ENCODE measurements at places on chromosomes 1 and 21.

DNA sequence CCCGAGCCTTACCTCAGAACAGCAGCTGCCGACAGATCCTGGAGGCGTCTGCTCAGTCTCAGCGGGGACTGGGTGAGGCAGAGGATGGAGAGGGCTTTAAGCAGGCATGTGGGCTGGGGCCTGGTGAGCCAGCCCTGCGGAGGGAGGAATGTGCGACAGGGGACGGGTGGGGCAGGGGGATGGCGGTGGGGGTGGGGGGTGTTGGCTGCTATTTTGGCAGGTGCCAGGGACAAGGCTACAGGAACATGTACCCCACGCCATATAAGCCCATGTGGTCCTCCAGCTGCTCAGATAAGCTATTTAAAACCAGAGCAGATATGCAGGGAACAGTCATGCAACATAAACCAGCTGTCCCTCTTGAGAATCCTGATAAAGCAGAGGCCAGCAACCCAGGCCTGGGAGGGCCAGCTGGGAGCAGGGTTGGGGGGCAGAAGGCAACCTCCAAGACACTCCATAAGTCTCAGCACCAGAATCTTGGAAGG is at the start of gene TNNT2:
TNNT2 (minus strand) TSS at position 70 of the 482 bp plus-strand sequence. CDS start 4,426 bp downstream, outside the sequence.
- no peak for DNase-seq

DNA sequence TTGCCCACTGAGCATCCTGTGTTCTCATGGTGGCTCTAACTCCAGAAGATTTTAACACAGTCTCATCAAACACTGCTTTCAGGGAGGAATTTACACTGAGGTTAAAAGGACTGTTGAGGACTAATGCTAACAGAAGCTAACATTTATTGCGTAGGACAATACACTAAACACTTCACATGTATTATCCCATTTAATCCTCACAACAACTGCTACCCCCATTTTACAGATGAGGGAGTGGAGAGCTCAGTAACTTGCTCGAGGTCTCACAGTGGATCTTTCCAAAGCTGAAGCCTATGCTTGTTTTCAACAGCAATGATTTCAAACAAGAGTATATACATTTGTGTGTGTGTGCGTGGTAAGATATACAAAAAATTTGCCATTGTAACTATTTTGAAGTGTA is 13.9 kb downstream of the ATF3 start:
- no peak for DNase-seq

- no peak for DNase-seq
Measured at GRCh38 chr1:20183035-20183434, 2.9 kb upstream of the UBXN10 start.

DNA sequence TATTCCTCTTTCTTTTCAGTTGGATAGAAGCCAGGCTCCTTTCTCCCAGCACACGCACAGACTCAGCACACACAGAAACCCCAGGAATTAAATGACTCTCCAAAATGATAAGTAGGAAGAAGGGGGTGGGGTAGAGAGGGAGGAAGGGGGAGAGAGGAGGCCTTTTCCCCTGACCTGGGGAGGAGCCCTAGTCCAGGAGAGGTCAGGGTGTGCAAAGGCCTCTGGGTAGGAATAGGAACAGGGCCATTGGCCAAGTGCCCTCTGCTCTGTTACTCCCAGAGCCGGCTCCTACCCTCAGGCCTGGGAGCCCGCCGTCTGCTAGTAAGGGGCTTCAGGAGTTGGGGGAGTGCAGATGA is 35.6 kb upstream of the PUM1 start:
- DNase-seq: no peak

- no peak for DNase-seq
Measured at GRCh38 chr1:208223136-208223535, 21.0 kb downstream of the PLXNA2 start.

DNA sequence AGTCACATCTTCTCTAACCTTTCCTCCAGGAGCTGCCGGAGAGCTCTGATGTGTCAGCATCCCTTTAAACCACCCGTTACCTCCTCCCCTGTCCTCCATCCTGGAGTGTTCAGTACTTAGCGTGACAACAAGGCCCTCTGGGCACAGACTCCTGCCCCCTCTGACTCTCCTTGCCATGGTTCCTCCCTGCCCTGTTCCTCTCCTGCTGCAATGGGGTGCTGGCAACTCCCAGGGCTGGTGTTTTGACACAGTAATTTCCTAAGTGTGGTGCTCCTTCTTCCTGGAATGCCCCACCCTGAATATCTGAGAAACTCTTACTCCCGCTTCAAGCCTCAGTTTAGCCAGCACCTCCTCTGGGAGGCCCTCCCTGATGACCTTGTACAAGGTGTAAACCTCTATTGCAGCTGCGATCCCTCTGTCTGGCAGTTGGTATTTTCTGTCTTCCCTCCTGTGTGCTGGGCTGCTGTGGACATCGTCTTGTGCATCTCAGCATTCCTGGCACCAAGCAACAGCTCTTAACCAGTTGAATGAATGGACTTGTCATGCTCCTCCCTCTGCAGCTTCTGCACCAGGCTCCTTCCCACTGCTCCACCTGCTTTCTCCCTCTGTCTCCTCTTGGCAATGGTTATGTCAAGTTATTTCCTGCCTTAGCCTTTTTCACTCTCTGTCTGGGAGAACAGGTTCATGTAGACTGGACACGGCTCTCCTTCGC is 48.2 kb upstream of the ETV3 start:
- DNase-seq: no peak

- DNase-seq: no peak
Measured at GRCh38 chr1:17184161-17184665, 20.7 kb upstream of the PADI1 start.

GRCh38 chr21:45156459-45156858 is 82.1 kb downstream of the ADARB1 start:
- DNase-seq: no peak

GRCh38 chr1:211420389-211420788 is 71.6 kb downstream of the RD3 start:
- no peak for DNase-seq

GRCh38 chr1:20964540-20965484 is 177.7 kb upstream of the HP1BP3 start:
- no peak for DNase-seq

GRCh38 chr1:95636897-95637296 is 402.9 kb downstream of the RWDD3 start:
- no peak for DNase-seq

GRCh38 chr1:59978026-59978425 is 51.5 kb upstream of the CYP2J2 start:
- no peak for DNase-seq

DNA sequence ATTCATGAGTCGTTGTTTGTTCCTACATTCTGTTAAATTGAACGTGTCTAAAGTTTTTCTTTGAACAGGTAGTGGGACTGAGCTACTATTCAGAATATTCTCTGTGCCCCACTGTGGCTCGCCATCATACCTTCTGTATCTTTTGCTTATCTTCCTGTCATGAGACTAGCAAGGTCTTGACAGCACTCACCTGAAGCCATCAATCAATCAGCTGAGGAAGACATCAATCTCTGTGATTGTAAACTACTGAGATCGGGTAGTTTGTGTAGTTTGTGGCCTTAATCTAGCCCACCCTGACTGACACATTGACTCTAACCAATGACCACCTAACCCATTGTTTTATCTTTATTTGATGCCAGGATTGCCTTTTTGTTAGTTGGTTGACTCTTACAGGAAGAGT is 17.7 kb upstream of the RUNX1 start:
- no peak for DNase-seq

DNA sequence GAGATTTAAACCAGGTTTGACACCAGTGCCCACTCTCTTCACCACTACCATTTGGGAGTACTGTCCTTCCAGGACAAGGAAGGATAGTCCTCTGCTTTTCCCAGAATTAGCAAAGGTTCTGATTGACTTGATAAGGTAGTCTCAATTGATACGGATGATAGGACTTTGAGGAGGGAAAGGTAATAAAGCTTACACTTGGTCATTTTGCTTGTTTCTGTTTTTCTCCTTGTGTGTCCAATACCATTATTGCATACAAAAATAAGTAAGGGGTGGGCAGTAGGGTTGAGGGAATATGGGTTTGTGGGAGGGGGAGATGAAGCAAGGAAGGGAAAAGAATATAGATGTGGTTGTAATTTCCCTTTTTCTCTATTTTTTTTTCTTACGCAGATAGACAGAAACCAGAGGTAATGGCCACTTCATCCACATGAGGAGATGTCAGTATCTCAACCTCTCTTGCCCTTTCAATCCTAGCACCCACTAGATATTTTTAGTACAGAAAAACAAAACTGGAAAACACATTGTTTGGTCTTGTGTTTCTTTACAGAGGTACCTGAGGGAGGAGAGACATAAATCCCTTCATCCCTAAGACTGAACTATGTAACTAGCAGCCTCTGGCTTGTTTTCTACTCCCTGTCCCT is 2.6 kb downstream of the C1orf56 start:
- DNase-seq: no peak

DNA sequence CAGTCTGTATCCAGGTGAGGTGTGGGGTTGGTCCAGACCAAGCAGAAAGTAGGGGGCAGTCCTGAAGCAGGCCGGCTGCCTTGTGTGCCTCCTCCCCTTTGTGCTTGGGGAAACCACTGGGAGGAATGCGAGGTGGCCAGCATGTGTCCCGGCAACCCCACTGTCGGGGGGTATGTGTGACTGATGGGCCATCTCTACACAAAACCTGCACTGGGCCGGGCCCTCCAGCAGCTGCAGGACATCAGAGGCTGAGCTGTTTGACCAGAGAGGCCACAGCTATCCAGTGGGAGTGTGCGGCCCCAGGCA is 33.3 kb downstream of the TMEM51 start:
- no peak for DNase-seq

GRCh38 chr21:36254106-36254941 is 65.7 kb upstream of the MORC3 start:
- DNase-seq: no peak

- no peak for DNase-seq
Measured at GRCh38 chr1:29362116-29362515, 125.8 kb downstream of the PTPRU start.

- DNase-seq: no peak
Measured at GRCh38 chr1:98047171-98047570, 126.3 kb upstream of the DPYD start.

DNA sequence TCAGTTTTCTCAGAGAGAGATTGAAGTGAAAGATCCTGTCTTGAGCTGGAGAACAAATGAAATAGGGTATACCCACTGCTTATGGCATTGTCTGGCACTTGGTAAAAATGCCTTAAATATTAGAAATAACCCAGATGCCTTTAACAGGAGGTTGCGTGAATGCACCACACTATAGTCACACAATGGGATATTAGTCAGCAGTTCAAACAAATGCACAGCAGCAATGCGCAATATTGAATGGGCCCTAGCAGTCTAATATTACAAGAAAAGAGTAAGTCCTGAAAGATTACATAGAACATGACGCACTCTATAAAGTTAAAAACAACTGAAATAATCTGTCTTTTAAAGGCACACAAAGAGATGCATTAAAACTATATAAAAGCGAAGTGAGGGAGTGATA is 161.1 kb downstream of the EDEM3 start:
- no peak for DNase-seq

DNA sequence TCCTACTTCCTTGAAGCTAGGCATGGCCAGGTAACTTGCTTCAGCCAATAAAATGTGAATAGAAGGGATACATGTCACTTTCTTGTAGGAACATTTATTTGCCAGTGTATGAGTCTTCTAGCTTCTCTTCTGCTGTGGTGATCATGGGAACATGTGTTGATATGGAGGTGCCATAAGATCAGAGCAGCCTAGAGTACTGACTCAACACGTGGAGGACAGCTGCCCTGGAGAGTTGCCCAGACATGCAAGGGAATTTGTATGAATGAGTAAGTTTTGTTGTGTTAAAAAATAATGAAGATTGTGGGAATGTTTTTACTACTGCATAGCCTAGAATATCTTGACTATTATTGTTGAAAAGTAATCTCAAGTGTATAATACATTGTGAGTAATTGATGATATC is 502.3 kb downstream of the NUF2 start:
- no peak for DNase-seq

DNA sequence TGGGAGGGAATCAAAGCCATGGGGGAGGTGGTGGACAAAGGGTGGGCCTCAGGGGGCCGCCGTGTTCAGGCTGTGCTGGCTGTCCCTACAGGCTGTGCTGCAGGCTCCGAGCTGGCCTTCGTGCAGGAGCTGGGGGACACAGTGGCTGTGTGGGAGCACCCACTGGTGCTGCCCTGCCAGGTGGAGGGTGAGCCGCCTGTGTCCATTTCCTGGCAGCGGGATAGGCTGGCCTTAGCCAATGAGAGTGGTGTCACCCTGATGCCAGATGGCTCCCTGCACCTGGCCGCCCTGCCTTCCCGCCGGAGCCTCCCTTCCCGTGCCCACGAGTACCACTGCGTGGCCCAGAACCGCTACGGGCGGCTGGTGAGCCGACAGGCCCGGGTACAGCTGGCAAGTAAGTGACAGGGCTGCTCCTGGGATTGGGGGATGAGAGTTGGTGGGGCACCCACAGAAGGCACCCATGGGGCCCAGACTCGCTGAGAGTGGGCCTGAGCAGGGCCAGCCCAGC is 20.2 kb downstream of the SLC27A3 start:
- no peak for DNase-seq

DNA sequence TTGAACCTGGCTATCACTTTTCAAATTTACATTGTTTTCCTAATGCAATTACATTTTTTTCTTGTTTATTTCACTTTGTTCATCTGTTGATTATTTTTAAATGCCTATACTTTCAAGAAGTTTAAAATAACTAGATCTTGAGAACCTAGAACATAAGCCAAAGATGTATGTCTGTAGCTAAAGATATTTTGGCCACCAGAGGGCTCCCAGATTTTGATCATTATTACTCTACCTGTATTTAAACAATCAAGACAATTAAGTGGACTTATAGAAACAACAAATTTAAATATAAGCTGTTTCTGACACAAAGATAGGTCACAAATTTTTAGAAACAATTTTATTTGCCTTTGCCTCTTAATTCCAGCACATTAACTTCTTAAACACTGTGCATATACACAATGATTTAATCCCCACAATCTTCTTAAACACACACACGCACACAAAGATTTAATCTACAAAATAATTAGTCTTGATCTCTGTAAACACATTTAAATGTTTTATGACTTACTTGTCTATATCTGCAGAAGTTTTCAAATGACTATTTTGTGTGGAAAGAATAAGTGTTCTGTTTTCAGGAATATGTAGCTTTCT is 380.0 kb downstream of the DSCAM start:
- no peak for DNase-seq

DNA sequence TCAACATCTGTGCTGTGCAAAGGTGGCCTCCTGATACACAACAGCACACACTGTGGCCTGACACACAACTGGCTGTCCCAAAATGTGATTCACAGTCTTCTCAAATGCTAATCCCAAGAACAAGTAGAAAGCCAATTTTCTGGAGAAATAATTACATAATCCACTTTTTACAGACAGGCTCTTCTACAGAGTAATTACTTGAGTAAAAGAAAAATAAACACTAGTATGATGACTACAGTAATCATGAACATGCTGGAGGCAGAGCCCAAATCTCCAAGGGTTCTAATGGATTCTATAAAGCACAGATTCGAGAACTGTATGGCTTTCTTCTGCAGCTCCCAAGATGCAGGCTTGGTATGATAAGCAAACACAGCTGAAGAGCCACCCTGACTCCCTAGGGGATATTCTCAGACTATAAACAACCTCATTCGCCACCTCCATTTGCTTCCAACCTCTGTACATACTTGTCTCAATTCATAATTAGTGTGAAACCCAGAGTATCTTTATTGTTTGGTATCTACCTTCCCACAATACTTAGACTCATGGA is 81.9 kb downstream of the SIPA1L2 start:
- no peak for DNase-seq

- DNase-seq: no peak
Measured at GRCh38 chr1:228361314-228362140, 45.1 kb downstream of the TRIM11 start.
